ENCODE measurements at places on chromosomes 3 and 15.

- no peak for DNase-seq
Measured at GRCh38 chr3:160205606-160206005, 19.6 kb upstream of the C3orf80 start.

DNA sequence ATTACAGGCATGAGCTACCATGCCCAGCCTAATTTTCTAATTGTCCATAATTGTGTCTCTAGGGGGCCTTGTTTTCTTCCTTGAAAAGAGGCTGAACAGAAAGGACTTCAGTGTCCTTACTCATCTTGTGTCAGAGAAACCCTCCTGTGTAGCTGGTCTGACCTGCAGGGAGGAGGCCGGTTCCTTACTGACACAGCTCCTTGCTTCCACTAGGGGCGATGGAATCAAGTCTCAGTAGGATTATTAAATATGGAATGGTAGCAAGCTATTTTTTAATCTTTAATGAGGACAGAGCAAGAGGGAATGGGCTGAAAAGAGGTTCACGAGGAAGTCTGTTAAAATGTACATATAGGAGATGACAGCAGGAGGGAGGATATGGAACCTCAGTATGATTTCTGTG is 8.6 kb downstream of the LPCAT4 start:
- DNase-seq = no peak

GRCh38 chr3:131233900-131234668 is 147.5 kb upstream of the NUDT16 start:
- DNase-seq = no peak

GRCh38 chr3:128489927-128490649 is 2.9 kb downstream of the GATA2 start:
- DNase-seq = no peak

DNA sequence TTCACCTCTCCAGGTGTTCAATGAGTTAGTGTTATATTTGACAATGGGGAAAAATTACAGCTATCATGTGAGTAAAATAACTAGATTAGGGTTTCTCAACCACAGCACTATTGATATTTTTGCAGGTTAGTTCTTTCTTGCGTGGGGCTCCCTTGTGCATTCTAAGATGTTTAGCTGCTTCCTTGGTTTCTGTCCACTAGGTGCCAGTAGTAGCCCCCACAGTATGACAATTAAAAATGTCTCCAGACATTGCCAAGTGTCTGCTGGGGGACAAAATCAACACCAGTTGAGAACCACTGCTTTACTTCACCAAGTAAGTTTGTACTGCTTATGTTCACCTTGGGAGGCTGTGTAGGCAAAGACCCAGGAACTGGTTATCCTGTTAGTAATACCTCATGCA is 618.7 kb downstream of the EDEM1 start:
- DNase-seq = no peak

DNA sequence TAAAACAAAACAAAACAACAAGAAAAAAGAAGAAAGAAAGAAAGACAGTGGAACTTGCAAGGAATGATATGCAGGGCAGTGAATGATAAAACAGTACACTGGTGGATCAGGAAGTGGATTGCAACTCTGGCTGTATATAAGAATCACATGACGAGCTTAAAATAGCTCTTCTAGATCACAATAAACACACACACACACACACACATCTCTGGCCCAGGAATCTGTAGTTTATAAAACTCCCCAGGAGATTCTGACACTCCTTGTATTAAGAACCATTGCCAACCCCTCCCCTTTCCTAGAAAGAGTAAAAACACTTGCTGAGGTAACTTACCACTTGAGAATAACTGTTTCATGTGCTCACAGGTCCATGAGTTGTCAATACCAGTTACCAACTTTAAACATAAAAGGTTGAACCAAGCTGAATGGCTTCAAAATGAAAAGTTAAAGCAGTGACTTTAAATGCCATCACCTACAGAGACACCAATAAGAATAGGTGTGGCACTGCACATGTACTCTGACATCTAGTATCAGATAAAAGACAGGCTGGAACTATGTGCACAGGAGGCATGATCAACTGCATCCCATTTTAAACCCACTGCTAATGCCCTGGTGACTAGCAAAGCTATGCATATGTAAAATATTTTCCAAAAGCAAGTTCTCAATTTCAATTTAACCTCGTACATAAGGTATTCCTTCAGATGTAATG is 3.9 kb downstream of the CPOX start:
- DNase-seq = no peak

GRCh38 chr15:69132430-69132829 is 28.0 kb upstream of the GLCE start:
- DNase-seq = no peak

DNA sequence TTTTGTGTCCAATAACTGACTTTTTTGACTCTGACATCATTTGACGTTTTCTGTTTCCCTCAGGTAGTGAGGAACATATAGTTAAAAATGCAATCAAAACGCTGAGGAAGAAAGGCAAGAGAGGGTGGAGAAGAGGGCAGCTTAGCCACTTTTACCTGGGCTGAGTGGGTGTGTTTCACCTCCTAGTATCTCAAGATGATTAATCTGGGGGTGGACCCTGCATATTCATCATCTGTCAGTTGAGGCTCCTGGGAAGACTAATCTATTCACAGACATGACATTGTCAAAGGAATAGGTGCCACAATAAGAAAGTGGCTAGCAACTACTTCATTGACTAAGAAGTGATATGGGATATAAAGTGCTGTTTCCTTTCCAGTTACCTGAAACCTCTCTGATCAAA is 331.5 kb upstream of the RARB start:
- no peak for DNase-seq

- no peak for DNase-seq
Measured at GRCh38 chr3:155185631-155186071, 105.5 kb downstream of the MME start.

DNA sequence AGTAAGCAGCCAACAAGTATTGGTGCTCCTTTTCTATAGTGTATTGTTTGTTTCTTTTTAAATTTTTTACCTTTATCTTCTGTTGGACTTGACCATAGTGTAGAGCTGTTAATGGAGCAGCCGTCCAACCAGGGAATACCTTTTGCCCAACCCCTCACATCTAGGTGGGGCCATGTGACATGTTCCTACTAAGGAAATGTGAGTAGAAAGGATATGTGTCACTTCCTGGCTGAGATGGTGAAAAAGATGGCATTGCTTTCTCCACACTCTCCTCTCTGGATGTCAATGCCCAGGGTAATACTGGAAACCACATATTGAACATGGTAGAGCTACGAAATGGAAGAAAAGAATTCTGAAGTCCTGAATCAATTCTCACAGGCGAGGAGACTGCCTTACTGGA is 218.8 kb downstream of the TBL1XR1 start:
- no peak for DNase-seq

DNA sequence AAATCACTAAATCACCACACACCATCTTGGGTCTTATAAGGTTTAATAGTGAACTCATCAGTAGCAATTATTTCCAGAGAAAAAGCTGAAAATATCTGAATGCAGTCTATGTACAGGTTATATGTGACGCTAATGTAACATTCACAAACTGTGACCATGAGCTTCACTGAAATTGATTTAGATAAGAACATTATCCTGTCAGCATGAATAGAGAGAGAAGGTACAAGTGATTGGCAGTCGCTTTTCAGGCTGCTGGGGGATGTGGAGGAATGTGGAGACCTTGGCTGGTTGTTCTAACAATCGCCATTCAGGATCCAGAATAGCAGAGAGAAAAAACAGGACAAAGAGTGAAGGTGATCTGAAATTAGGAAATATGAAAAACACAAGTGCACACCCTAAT is 98.1 kb downstream of the CADPS start:
- no peak for DNase-seq

GRCh38 chr3:82508-82907 is 114.1 kb upstream of the CHL1 start:
- no peak for DNase-seq

GRCh38 chr3:174216946-174217718 is 642.0 kb upstream of the NAALADL2 start:
- no peak for DNase-seq

DNA sequence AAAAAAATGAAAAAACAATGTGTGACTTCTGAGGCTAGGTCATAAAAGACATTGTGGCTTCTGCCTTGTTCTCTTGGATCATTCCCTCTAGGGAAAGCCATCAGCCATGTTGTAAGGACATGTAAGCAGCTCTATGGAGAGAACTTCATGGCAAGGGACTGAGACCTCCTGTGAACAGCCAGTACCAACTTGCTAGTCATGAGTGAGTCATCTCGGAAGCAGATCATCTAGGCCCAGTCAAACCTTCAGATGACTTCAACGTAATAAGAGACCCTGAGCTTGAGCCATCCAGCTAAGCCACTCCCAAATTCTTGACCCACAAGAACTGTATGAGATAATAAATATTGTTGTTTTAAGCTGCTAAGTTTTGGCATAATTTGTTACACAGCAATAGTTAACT is 4.9 kb downstream of the MON1A start:
- DNase-seq = no peak

- no peak for DNase-seq
Measured at GRCh38 chr3:30292192-30292893, 314.1 kb upstream of the TGFBR2 start.

DNA sequence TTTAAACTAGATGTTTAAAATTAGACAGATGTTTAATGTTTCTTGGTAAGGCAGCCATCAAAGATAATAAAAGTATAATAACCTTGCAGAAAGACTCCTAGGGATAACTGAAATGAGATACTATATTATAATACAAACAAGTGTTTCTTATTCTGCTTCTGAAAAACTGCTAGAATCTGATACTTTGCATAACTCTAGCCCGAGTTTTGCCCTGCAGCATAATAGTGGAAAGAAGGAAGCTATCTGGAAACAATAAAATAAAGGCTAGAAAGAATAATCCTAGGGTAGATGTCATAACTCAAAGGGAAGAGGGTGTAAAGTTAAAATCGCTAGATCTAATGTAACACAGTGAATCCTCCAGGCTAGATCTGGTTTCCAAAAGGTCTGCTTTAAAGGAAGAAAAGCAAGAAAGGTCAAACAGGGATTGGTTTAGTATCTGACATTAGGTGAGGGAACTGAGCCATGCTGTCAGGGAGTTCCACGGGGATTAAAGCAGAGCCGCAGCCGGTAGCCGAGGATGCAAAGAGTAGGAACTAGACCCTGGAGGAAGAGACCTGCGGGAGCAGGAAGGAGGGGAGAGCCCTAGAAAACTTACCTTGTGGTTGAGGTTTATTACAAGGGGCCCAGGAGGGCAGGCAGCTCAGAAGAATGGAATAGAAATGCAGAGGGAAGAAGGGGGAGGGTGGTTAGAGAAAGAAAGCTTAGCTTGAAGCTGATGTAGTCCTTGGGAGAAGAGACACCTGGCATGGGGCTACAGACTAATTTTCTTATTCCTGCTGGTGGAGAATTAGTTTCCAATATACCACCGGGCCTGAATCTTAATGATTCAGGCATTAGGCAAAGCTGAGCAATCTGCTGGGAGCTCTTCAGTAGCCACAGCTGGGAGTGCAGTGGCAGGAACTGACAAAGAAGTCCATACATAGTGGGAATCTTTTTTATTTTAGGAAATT is 46.1 kb upstream of the TUSC7 start:
- no peak for DNase-seq

- DNase-seq = no peak
Measured at GRCh38 chr3:170220871-170221270, 1.4 kb upstream of the PRKCI start.

- no peak for DNase-seq
Measured at GRCh38 chr3:138747225-138747624, 87.5 kb downstream of the PIK3CB start.

GRCh38 chr15:76163457-76164295 is 103.9 kb downstream of the TMEM266 start:
- DNase-seq = no peak

GRCh38 chr3:54827776-54828175 is 100.1 kb downstream of the LRTM1 start:
- no peak for DNase-seq

GRCh38 chr3:149368201-149368673 is 9.2 kb downstream of the TM4SF1 start:
- no peak for DNase-seq

DNA sequence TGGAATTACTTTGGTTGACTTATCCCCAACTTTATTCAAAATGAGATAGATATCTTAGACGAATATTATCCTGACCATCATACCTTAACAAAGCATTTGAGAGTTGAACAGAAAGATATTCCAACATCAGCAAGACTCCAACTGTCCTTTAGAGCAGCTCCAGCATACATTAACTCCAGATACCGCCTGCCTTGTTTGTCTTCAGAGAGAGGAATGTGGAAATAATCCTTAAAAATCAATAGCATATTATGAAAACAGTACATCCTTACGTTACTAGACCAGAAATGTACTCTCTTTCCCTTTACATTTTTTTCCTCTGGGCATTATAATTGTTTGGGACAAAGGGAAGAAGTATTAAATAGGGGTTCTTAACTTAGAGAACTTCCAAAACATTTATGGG is 1.7 kb downstream of the ANKUB1 start:
- no peak for DNase-seq

DNA sequence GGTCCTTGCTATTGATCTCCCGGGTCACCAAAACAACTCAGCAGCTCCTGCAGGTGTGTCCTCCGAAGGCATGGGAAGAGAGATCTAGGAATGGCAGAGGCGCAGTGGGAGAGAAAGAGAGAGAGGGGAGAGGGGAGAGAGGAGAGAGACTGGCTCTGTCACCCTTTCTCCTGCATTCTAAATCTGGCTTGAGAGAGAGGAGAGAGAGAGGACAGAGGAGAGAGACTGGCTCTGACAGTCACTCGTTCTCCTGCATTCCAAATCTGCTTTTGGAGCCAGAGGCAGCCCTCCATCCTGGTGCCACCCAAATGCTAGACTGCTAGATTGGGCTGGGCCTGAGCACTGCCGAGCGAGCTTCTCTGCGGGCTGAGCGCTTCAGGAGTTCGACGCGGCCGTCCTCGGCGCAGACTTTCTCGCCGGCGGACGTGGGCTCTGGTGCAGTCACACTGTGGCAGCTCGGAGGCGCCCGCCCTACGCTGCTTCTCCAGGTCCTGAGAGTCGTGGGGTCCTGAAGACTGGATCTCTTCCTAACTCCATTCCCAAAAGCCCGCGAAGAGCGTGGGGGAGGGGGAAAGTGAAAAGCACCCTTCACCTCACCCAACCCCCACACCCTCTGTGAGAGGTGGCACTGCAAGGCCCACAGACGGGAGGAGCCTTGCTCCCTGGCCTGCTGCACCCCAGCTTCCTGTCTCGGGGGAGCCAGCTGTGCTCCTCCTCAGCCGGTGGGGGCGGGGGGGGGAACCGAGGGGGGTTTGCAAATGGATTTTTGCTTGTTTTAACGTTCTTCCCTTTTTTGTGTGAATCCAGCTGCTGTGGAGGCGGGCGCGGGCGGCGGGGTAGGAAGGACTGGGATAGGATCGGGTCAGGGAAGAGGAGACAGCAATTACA is 222.3 kb downstream of the MEIS2 start:
- DNase-seq = no peak

All from activated CD4-positive, CD25-positive, alpha-beta regulatory T cell treated with anti-CD3 and anti-CD28 coated beads, Interleukin-2, amount 50 U/mL, for 72 hours (primary cell).